ENCODE measurements at places on chromosomes 7 and 10.

DNA sequence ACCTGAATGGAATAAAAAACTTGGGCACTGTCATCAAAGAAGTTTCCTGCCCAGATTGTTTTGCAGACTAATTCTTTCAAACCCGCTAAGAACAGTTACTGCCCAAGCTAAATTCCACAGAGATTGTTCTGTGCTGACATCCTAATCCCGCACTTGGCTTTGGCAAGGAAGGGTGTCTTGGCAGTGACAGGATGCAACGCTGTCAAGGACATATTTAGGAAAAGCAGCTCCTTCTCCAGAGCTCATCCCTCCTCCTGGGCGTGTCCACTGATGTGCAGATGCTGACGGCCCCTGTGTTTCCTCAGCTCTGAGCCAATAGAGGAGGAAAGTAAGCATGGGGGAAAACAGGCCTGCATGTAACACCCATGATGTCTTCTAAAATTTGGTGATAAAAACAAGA, 74.2 kb downstream of the EEPD1 start:
- no peak for DNase-seq

DNA sequence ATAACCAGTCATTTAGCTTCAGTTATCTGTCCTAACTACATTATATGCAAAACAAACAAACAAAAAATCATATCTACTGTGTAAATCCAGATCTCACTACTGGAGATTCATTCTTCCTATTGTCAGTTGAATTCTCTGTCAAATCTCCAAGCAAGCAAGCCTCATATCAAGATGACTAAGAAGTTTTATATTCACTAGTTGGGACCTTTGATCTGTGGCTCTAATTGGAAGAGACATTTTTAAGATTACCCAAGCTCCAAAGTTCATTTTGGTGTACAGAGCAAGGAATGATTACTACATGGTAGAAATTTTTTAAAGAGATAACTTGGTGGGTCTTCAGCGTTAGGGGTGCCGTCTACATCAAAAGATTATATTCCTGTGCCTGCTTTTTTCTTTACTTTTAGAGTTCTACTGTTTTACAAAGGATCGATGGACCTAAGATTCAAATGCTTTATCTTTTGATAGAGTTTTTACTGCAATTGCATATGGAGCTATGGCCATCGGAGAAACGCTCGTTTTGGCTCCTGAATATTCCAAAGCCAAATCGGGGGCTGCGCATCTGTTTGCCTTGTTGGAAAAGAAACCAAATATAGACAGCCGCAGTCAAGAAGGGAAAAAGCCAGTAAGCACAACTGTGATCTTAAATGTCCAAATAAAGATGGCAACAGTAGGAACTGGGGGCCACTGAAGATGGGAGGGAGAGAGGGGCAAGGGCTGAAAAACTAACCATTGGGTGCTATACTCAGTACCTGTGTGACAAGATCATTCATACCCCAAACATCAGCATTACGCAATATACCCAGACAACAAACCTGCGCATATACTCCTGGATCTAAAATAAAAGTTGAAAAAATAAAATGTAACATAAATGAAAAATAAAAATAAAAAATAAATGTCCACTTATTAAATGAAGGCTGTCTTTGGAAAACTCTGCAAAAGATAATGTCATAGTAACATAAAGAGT, 47.9 kb downstream of the SP8 start:
- no peak for DNase-seq

GRCh38 chr7:73773700-73774517, 3.8 kb upstream of the CLDN3 start:
- no peak for DNase-seq

GRCh38 chr10:128398118-128398517, 271.9 kb upstream of the MKI67 start:
- no peak for DNase-seq

DNA sequence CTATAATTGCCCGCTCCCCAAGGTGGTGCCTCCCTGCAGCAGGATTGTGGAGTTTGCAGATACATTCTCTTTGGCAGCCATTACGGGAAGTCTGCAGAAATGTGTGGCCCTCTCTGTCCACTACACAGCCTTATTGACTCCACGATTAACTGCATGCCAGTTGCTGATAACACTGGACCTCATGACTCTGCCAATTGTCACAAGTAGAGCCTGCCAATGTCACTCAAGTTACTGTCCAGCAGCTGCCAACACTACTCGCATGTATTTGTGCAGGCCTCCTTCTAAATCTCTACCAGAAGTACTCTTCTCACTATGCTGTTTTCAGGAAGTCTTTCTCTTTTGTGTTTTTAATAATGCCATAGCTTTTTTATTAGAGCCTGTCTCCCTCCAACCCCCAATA, 128.8 kb downstream of the PPP1R3A start:
- no peak for DNase-seq

- no peak for DNase-seq
Observed at GRCh38 chr7:131640686-131641085, 84.3 kb upstream of the PODXL start.

- DNase-seq = no peak
Observed at GRCh38 chr10:94235461-94235860, 127.3 kb downstream of the NOC3L start.

- DNase-seq = no peak
Observed at GRCh38 chr10:125003146-125003900, 61.4 kb downstream of the ZRANB1 start.

DNA sequence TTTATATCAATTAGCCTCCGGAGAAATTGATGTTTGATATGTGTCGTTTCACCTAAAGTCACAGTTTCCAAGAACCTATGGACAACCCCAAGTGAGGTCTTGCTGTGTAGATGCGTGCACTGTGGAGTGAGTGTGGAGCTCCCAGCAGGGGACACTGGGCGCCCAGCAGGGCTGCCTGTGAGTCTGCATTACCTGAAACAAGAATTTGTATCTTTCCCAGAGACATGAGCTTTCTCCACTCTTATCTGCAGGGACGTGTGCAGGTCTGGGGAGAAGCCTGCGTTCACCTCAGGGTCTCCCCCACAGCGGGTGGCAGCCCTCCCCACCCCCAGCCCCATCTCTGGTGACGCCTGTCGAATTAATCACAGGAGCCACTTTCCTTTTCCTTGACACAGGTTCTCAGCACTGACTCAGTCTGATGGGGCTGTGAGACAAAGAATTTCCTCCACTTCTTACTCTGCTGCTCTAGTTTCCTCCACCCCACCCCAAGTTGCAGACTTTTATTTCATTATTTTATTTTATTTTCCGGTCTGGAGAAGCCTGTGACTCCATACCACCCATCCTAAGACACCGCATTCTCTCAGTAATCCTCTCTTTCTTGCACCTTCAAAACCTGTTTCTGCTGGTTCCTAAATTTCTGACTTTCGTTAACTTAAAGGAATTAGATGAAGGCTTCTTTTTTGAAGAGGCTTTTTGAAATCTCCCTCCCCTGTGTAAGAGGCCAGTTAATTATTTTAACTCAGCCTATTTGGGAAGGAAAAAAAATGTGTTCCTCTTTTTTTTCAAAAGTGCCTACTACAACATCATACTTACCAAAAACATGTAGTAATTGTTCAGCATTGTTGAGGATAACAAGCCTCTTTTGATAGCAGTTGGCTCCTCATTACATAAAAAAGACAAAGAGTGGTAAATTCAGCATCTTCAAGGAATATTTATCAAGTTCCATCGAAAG, 17.0 kb upstream of the INSIG1 start:
- DNase-seq = no peak

DNA sequence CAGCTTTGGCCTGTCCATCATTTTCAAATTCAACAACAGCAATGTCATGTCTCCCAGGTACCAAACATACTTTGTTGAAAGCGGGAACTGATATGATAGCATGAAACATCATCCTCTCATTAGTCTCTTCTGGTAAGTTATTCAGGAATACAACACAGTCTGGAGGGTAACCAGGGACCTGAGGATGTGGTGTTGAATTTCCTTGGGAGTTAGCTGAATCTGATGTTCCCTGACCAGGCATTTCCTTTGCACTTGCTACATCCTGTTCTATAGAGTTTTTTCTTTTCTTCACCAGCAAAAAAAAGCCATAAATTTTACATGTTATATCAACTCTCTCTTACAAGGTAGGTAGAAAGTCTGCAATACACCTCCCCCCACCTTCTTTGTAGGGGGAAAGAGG, 97.8 kb upstream of the AFAP1L2 start:
- no peak for DNase-seq

DNA sequence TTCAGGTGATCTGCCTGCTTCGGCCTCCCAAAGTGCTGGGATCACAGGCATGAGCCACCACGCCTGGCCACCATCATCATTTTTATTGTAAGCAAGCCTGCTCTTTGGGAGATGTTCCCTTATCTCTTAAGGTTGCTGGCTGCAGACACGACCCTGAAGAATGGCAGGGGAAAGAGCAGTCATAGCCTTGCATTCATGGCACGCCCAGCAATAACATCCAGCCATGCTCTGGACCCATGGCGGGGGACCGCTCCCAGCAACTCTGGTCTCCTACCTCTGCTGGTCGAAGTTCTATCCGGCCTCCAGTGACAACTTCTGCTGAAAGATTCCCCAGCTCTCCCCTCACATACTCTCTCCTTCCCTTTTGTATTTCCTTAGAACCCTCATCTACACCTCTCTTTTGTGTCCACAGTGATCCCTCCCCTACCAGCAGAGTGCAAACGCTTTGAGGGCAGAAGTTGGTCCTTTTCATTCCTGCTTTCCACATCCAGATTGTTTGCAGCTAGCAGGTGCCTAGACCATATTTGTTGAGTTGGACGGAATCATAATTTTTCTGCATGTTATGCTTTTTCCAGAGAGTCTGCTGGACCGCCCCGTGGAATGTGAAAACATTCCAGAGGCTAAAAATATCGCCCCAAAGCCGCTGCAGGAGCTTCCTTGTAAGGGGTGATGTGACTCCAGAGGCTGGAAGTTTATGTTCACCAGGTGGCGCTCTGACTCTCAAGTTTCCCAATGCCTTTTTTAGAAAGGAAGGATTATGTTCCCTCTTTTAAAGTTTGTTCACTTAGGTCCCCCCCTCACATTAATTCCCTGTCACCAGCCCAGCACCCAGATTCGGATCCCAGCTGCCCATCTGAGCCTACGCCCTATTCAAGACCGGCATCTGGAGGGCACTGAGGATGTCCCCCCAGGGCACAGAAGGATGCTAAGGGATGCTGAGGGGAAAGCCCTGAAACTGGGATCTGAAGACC, 4.3 kb upstream of the MARVELD1 start:
- DNase-seq = peak; percentile 43

DNA sequence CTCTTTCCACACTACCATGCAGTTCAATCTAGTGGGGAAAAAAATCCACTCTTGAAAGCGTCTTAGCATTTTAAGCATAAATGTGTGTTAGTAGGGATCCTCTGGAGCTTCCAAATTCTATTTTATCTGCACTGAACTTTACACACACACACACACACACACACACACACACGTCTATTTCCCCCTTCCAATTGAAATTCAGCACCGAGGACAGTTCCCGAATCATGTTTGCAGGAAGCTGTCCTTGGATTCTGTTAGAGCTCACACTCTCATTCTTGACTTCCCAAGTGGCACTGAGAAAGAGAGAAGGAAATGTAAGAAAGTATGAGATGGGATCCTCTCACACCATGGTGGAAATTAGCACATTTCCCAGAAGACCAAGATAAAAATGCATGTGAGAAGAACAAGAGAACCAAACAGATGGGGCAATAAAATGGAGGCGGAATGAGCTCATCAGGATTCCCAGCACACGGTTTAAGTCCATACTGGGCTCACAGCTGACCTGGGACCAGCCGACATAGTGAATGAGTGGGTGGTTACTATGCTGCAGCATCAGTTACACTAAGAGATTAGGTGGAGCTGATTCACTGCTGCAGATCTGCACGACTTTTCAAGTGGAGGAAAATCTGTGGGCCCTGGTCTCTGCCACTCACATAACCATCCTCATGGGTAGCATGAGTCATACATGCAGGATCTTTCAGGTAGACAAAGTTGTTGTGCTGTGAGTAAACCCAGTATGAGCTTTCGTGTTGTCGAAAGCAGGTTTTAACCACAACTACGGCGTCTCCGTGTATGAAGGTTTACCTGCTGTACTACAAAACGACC, 3.3 kb upstream of the NPTX2 start:
- DNase-seq = no peak

DNA sequence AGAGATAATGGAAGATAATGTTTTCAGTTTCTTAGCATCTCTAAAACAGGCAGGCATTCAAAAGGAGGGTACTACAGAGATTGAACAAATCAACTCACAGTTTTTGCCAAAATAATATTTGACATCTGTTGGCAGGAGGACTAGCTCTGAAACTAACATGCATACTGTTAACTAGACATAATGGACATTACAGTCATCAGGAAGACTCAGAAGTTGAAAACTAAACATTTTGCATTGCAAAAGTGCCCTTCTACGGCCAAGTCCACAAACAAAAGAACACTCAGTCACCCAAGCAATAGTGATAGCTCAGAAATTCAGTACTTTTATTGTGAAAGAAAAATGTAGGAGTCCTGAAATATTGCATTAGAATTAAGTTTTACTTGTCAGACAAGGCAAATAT, 399.0 kb downstream of the HGF start:
- DNase-seq = no peak

DNA sequence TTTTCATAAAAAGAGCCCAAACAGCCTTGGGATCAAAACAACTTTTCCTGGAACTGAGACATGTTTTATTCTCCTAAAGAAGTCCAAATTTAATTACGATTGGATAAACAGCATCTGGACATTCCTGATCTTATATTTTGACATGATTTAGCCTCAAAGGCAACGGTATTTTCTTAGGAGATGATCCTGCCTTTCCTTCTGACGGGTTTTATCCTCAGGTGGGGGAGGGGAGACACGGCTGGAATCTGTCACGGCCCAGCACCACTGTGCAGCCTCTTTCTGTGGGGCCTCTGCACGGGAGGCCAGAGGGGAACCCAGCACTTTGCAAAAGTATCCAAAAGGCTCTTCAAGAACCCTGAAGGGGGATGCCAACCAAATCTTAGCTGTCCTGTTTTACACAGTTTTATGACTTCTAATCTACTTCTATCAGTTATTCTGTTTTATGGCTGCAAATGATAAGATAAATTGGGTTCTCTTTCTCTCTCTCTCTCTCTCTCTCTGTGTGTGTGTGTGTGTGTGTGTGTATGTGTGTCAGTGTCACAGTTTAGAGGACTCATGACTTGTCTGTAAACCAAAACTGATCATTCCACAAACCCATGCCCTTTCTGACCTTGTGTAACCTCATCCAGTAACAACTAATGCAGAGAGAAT, 321.1 kb upstream of the NPVF start:
- no peak for DNase-seq

DNA sequence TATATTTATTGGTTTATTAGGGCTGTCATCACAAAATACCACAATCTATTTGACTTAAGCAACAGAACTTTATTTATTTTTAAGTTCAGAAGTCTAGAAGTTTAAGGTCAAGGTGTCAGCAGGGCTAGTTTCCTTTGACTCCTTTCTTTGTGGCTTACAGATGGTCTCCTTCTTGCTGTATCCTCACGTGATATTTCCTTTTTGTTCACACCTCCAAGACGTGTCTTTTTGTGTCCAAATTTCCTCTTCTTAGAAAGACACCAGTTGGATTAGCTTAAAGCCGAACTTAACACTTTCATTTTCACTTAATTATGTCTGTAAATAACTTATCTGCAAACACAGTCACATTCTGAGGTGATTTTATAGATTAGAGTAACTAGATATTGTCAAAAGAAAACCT, 631.4 kb upstream of the POT1 start:
- no peak for DNase-seq
